SJCRH30 (cell line): ENCODE measurements at places on chromosomes 12 and 14.

- no peak for DNase-seq
Observed at GRCh38 chr14:48391661-48392060, 716.3 kb upstream of the MDGA2 start.

- no peak for DNase-seq
Observed at GRCh38 chr12:30898846-30899245, 27.7 kb upstream of the TSPAN11 start.

DNA sequence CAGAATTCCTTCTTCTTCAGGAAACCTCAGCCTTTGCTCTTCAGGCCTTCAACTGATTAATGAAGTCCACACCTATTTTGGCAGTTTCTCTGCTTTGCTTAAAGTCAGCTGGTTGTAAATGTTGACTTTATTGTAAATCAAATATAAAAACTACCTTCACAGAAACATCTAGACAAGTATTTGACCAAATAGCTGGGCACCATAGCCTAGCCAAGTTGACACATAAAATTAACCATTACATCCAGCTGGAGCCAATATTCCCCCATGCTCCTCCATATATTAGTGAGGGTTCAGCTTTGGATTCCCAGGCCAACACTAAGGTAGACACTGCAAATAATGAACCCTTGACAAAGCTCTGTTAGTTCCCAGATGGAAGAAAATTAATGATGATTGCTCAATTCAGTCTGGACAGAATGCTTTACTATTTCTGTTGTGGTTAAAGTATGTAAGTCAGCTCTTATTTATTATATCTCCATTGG lies 125.5 kb downstream of the ZFP36L1 start:
- DNase-seq: no peak

- no peak for DNase-seq
Observed at GRCh38 chr14:89519040-89519439, 102.0 kb upstream of the FOXN3 start.

GRCh38 chr12:85781766-85782165 lies 54.4 kb downstream of the RASSF9 start:
- DNase-seq: no peak

DNA sequence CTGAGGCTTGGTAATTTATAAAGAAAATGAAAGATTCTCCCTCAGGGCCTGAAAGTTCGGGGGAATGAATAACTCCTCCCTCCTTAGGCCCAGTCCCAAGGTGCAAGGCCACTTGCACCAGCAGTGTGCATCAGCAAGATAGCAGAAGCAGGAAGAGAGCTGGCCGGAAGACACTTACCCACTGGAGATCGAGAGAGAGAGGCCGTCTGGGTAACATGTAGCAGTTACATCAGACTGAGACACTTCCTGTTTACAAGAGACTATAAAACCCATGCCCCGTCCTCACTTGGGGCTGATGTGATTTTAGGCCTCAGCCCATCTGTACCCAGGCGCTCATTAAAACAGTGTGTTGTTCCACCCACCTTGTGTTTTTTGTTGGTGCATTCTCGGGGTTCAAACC lies 85.2 kb downstream of the TMTC3 start:
- no peak for DNase-seq

GRCh38 chr14:24913021-24913420 lies 136.9 kb downstream of the STXBP6 start:
- DNase-seq: no peak
